ENCODE measurements at places on chromosomes 3 and 15.

- DNase-seq, result no peak
These were observed 351.5 kb upstream of the TPM1 start for GRCh38 chr15:62691008-62691407.

GRCh38 chr3:172256101-172256734 is 192.0 kb downstream of the GHSR start:
- DNase-seq, result no peak

GRCh38 chr15:75195766-75196241 is 5.9 kb upstream of the C15orf39 start:
- no peak for DNase-seq

DNA sequence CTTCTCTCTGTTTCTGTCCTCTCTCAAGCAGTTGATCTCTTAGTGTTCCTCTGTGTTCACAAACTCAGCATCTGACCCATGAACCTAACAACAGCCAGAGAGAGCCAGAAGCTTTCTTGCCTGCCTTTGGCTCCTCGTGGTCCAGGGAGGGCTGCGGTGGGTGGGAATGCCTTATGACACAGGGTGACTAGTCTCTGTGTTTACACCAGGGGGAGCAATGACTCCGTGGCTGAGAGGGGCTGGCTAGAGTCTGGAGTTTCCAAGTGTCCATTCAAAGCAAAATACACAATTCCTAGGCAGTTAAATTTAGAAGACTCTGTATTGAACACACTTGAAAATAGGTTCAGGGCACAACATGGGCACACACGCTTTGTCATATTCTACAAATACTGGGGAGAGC is 370.0 kb upstream of the FRG2C start:
- no peak for DNase-seq

GRCh38 chr15:56757875-56758274 is 24.6 kb upstream of the ZNF280D start:
- no peak for DNase-seq

DNA sequence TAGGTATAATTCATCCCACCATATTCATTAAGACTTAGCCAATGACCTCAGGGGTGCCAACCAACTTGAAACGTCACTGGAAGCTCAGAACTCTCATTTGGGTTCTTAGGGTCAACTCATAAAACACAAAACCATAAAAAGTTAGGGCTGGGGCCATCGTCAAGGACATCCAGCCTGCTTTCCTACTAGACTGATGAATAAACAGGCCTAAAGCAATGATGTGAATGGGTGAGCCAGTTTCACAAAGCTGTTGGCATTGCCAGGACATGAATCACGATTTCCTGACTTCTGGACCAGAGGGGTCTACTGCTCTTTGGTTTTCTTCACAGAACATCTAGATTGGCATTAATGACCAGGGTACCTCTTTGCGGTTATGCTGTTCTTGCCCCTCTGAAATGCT is 64.7 kb downstream of the EOMES start:
- no peak for DNase-seq

GRCh38 chr3:170766823-170767575 is 103.0 kb downstream of the RPL22L1 start:
- no peak for DNase-seq

- no peak for DNase-seq
These were observed 31.4 kb downstream of the NIPA2 start for GRCh38 chr15:22869856-22870255.

DNA sequence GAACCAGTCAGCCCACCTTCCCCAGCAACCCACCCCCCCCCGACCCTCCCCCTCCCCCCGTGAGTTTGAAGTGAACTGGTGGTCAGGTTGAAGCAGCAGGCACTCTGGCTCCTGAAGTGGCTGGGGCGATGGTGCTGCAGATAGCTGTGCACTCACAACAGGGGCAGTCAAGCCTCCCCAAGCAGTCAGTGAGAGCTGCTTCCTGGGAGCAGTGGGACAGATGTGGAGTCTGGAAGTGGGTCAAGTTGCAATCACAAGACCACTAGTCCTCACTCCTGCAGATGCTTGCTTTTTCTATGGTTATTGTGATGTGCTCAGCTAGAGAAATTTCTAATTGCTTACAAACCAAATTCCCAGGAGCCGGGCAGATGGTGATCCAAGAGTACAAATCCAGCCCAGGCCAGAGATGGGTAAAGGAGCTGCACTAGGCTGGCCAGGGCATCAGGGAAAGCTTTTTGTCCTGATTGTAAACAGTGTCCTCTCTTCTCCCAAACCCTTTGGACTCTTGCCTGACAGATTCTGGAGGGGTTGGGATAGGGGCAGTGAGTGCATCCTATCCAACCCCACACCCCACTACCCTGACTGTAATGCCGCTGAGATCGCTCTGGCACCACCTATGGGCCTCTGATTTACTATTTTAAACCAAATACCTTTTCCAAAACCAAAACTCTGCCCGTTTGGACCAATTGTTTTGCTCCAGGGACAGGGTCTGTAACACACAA is 9.8 kb upstream of the CLPX start:
- DNase-seq, result no peak

DNA sequence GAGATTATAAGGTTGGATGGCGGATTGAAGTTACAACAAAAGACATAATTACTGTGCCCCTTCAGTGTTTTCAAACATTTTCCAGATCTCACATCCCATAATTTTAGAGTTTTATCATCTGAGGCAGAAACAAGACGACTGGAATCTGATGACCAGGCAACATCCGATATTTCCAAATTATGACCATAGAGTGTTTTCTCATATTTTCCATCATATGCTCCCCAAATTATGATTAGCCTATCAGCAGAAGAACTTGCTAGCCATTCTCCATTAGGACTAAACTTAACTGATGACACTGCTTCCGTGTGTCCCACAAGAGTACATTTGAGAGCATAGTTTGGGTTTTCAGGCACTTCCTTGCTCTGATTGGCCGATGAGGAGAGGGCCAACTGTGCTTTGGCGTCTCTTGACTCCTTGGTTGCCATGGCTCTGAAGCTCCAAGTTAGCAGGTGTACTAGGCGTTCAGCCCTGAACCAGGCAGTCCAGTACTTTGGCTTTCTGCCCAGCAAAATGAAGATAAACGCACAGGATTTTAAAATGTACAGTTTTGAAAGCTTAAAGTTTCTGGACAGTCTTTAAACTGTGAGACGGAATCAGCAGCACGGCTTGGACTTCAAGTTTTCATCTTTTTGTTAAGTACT is 638 bp downstream of the WDR5B start:
- DNase-seq, result peak; percentile 79

DNA sequence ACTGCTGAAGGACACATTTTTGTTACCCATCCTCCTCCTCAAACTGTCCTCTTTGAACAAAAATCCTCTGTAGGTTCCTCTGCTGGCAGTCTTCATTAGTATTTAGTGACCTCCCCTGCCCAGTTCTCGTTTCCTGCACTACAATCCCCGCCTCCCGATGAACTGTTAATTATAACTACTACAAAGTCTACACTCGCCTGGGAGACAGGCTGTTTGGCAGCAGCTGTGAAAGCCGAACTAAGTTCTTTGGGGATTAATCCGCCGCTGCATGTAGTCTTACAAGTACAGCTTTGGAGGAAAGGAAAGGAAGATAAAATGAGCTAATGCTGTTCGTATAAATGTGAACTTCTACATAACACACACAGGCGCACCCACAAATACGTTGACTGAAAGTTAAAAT is 160.0 kb upstream of the WNT5A start:
- no peak for DNase-seq

- DNase-seq, result peak; percentile 74
These were observed 57.5 kb upstream of the HERC1 start for GRCh38 chr15:63891079-63891767.

DNA sequence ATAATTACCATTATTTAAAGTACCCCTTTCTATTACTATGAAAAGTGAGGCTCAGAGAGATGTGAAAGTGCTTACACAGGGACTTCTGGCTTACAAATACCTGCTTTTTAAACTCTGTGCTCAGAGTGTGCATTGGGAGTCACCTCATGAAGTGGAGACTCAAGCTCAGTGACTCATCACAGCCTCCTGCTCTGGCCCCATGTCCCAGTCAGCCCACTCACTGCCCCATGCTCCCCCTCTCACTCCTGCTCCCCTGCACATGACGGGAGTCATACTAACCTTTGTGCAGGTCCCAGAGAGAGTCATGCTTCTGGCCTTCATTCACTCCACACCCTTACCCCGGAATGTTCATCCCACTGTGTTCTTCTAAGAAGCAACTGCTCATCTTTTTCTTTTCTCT is 20.2 kb downstream of the CCR1 start:
- DNase-seq, result no peak

GRCh38 chr3:112931736-112932521 is 43.0 kb downstream of the CD200R1 start:
- DNase-seq, result no peak

- no peak for DNase-seq
These were observed 33.7 kb downstream of the FLNB start for GRCh38 chr3:58041826-58042324.

DNA sequence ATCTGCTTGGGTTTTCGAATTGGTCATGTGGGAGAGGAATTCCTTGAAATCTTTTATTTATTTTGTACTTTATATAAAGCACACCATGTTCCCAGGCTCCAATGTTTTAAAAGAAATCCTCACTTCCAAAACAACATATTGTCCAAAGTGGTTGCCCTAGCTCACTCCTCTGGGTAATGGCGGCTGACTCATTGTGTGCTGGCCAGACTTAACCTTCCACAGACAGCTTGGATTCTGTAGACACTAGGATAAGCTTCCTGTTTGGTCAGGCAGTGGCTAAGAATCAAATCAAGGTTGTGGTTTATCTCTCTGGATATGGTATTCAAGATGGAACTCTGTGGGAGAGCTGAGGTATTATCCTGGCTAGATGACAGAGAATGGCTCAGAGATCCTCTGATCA is 55.8 kb upstream of the FAM98B start:
- no peak for DNase-seq

- DNase-seq, result no peak
These were observed 51.0 kb downstream of the DPPA2 start for GRCh38 chr3:109265295-109265694.

DNA sequence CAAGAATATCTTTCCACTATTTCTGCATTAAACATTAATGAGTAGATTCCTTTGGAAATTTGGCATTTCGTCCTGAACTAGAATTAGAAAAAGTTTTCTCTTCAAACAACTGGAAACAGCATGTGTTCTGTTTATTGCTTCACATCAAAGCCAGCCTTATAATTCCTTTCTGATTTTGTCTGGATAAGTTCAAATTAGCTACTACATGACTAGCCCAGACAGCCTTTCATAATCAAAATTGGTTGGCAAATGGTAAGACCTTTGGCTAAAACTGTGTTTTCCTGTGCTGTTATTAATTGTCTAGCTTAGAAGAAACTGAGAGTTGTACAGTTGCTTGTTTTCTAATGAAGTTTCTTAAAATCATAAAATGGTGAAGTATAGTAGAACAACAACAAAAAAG is 52.7 kb upstream of the P3H2 start:
- DNase-seq, result no peak

DNA sequence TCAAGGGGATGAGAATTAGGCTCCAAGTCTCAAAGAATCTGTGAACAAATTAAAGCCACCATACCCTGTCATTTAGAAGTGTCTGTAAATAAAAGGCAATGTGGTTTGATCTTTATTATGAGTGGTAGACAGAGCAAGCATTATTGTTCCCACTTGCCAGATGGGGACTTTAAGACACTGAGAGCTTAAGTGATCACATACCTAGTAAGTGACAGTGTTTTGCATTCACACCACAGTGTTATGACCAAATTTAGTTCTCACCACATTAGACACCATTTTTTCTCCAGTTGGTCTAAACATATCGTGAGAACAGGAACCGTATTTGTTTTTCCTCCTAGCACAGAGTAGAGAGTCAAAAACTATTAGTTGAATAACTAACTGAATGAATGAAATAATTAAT is 13.2 kb upstream of the ZBED2 start:
- no peak for DNase-seq

DNA sequence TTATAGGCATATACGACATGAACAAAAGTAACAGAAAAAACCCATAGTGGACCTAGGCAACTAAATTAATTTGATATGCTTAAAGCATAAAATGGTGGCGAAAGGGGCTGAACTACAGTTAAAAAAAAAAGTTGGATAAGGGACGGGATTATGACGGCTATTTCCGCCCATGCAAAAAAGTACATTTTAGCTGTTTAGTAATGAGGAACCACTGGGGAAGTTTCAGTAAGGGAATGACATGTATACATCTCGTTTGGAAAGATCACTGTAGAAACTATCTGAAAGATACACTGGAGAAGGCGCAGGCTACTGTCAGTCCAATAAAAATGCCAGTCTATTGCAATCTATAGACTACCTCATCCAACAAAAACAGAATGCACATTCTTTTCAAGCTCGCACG is 65.6 kb downstream of the ZNF148 start:
- no peak for DNase-seq

DNA sequence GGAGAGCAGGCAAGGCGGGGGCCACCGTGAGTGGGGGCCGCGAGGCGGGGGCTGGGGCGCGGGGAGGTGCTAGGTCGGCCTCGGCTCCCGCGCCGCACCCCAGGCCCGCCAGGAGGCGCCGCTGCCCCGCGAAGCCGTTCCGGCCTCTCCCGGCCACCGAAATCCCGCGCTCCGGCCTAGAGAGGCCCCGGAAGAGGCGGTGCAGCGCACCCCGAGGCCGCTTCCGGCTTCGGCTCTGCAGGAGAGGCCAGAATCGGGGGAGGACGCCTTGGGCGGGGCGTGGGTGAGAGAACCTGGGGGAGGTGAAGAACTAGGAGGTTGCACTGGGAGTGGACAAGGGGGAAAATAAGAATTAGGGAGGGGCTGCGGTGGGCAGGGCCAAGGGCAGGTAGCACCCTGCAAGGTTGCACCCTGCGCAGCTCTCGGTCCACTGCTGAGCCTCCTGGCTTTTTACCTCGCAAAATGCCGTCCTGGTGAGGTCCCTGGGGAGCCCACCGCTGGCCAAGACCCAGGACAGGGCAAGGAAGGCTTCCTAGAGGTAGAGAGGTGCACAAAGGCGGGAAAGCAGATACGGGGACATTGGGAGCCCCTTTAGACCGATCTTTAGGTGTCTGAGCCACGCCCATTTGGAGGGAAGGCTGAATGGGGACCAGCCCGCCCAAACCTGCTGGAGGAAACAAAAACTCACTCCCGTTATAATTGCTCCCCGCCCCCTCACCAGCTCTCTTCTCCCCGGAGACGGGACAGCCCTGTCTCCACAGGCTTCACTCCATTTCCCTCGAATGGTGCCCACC is 8.4 kb upstream of the GNAI2 start:
- DNase-seq, result peak; percentile 95

- DNase-seq, result no peak
These were observed 168.4 kb downstream of the TUSC7 start for GRCh38 chr3:116877968-116878367.

DNA sequence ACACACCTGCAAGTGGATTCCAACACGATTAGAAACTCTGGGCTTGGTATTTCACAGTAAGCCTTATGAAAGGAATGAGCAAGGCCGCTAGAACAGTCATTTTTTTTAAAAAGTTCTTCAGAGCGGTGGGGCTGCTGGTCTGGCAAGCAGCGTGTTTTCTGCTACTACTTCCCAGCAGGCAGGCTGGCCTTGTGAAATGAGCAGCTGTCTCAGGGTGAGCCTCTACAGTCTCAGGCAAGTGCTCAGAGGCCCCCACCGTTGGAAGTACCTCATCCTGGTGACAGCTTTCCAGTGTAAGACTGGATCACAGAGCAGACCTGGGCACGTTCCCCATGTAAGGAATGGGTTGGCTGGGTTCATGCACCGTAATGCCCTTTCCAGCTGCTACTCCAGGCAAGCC is 119.2 kb downstream of the LRIG1 start:
- no peak for DNase-seq

GRCh38 chr3:8875836-8876235 is 87.4 kb downstream of the RAD18 start:
- DNase-seq, result no peak

Measured in CD4-positive, CD25-positive, alpha-beta regulatory T cell (primary cell).